ENCODE measurements at places on chromosomes 2 and 18.
A peak's percentile ranks its signal among the peaks of the same experiment; 100 is the strongest.

DNA sequence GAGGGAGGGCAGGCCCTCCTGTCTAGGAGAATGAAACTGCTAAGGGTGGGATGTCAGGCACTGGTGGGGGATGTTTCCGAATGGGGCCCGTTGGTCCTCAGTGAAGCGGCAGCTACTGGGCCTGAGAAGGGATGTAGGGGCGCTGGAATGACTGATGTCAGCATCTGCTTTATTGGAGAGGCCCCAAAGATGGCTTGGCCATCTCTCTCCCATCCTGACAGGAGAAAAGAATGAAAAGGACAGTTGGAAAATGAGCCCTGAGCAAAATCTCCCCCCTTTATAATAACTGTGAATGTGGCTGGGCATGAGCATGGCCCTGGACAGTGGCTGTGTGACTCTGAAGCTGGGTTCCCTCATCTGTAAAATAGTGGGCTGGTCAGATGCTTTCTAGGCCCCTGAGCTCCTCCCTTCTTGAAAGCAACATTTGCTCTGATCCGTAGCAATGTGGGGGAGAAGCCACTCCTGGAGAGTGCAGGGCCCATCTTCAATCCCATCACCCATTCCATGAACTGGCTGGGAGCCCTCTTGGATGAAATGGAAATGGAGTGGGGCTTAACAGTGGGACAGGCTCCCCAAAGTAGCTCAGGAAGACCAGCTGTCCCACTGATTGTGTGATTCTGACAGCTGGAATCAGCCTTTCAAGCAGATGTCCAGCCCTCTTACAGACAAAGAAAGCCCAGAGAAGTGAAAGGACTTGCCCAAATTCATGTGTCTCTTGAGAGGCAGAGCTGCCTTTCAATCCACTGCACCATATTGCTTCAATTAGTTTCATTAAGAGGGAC, 232.7 kb upstream of the SMAD2 start:
- no peak for DNase-seq

DNA sequence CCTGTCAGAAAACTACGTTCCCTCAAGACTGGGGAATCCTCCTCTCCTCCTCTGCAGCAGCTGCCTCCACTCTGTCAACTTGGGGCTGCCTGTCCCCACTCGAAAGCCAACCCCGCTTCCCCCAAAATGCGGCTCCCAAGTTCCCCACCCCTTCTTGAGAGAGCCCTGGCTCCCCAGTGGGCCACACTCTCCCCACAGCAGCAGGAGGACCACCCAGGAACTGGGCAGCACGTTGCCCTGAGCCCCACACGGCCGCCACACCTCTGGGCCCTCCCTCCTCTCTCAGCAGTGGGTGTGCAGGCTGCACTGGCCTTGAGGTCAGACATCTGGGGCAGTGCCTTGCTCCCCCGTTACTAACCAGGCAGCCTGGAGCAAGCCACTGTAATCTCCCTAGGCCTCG, 9.6 kb upstream of the TEX51 start:
- no peak for DNase-seq

GRCh38 chr18:75377258-75377657, 50.2 kb downstream of the SMIM21 start:
- DNase-seq = no peak

GRCh38 chr2:183892315-183892941, 705.9 kb upstream of the ZNF804A start:
- no peak for DNase-seq

DNA sequence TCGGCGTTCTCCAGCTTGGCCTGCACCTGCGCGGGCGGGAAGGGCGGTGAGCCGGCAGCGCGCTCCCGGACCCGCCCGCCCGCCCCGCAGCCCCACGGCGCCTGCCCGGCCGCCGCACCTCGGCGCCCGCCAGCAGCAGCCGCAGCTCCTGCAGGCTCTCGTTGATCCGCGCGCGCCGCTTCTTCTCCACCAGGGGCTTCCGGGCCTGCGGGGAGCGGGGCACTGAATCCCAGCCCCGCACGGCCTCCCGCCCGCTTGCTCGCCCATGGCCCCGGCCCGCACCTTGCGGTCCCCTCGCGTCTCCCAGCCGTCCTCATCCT, 335 bp downstream of the HES6 start:
- DNase-seq = no peak

GRCh38 chr2:173874894-173875237, 90.3 kb downstream of the SP3 start:
- DNase-seq = no peak

- no peak for DNase-seq
Observed at GRCh38 chr2:84856787-84857186, 24.1 kb downstream of the TRABD2A start.

GRCh38 chr2:152606941-152607340, 110.3 kb downstream of the PRPF40A start:
- no peak for DNase-seq

GRCh38 chr2:235467588-235467987, 26.3 kb upstream of the AGAP1 start:
- DNase-seq = peak; percentile 53

DNA sequence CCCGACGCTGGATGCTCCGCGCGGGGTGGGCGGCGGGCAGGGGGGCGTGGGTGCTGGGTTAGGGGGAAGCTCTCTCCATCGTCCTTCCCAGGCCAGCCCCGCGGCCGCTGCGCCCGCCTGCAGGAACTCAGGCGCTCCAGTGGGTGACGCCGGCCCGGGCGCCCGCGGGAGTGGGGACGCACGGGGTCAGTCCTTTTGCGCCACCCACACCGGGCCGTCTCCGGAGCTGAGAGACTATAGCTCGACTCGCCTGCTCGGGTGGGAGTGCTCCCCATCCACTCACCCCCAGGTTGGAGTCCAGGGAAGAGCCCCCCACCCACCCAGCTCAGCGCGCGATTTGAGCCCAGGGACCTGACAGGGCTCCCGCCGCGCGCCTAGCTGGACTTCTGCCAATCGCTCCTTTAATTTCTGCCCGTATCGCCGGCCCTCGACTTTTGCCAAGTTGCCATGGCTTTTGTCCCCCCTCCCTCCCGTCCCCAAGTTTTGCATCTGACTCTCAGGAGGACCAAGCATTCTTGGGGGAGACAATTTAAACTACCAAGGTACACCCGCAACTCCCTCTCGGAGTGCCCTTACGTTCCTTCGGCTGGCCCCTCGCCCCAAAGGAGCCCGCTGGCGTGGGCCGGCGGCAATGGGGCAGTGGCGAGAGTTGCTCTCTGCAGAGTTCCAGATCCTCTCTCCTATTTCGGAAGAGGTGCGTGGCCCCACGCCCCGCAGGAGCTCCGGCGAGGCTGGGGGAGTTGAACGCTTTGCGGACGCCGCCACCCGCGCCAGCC, 205.8 kb upstream of the SMAD2 start:
- DNase-seq = no peak

DNA sequence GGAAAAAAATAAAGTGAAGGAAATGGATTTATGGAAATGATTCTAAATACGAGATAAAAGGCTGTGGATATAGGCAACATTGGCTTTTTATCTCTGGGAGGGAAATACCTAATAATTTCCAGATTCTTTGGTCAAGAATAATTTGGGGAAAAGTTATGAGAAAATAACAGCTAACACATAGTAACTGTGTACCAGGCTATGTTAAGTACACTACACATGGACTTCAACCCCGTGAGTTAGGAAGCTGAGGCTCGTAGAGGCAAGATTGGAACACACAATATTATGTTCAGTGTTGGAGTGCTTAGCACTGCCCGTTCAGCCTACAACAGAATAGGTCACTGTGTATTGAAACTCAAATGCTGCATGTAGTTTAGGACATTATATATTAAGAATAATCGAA, 34.3 kb upstream of the GPD2 start:
- no peak for DNase-seq

- DNase-seq = peak; percentile 63
Observed at GRCh38 chr2:205585449-205586383, 96.6 kb upstream of the NRP2 start.

- peak; percentile 56 for DNase-seq
Observed at GRCh38 chr2:237475704-237476141, 11.3 kb upstream of the MLPH start.

GRCh38 chr18:40413160-40413559, 1541.9 kb upstream of the PIK3C3 start:
- peak; percentile 63 for DNase-seq

- DNase-seq = no peak
Observed at GRCh38 chr2:65436824-65437221, 4.4 kb upstream of the SPRED2 start.

- no peak for DNase-seq
Observed at GRCh38 chr2:61634512-61634911, 96.4 kb upstream of the XPO1 start.

DNA sequence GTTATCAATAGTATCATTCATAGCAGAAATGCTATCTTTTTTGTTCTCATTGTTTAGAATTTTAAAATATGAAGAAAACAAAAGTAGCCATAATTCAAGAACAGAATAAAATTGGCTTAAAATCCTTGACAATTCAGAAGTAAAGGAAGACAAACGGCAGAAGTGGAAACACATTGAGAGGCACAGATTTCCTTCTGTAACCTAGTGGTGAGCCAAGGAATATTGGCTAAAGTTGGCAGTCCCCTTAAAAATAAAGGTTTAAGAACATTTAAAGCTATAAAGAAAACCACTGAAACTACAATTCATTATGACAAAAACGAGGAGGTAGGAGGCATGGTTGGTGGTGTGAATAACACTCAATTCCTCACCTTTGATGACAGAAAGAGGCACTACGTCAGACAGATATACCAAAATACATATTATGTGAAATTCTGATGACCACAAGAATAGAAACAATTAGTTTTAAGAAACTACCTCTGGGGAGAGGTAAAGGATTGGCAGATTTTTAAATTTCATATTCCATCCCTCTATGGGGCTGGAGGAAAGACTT, 42.3 kb downstream of the SFT2D3 start:
- no peak for DNase-seq

DNA sequence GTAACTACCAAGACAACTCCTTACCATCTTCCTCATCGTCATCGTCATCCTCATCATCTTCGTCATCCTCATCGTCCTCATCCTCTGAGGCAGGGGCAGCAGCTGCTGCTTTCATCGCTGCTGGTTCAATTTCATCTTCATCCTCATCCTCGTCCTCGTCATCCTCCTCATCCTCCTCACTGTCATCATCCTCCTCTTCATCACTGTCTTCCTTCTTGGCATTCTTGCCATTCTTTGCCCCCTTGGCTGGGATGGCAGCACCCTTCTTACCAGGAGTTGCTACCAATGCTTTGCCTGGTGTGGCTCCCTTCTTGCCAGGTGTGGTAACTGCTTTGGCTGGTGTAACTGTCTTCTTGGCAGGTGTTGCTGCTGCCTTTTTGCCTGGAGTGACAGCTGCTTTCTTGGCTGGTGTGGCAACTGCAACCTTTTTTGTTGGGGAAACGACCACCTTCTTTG, 2.7 kb downstream of the NCL start:
- DNase-seq = no peak

- DNase-seq = peak; percentile 85
Observed at GRCh38 chr2:75558786-75559679, 1.7 kb downstream of the EVA1A start.

DNA sequence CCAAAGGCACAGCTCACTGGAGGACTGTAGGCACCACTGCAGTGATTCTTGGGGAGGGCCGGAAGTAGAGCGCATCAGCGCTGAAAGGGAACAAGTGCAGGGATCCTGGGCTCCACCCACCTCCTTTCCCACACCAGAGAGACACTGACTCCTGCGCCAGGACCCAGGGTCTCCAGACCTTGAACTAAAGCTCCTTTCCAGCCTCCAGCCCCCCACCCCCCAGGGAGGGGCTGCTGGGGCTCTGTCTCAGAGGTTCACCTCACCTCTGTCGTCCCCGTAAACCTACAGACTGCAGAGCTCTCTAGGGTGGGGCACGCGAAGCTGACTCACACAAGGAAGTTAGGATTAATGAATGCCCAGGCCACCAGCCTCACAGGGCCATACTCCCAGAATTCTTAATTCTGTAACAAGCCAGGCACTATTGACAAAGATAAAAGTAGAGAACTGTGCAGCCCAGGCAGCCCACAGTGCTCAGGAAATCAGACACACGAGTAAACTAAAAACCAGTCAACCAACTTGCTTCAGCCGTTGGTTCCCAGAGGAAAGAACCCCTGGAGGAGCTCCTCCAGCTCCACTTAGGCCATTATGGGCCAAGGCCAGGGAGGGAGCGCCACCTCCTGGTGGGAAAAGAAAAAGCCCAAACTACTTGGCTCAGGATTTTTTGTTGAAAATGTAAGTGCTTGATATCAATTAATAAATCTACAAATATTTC, 45.1 kb upstream of the ACAA2 start:
- peak; percentile 69 for DNase-seq

DNA sequence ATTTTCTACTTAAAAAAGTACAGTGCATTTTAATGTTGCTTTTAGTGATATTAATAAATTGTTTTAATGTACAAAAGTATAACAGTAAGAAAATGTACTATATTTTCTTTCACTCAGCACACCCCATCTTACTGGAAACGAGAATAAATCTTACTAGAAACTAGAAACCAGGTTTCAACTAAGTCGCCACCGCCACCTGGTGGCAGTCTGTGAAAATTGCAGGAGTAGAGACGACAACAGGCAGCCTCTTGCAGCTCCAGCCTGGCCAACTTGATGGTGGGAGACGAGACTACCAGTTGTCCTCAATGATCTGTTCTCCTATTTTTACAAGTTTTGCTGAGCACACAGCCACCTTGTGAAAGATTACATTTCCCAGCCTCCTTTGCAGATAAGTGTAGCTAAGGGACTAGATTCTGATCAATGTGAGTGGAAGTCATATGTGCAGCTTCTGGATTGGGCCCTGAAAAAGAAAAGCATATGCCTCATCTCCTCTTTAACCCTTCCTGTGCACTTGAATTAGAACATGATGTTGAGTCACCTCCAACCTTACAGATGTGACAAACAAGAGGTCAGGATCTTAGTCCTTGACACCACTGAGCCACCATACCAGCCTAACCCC, 8.7 kb downstream of the OTOF start:
- DNase-seq = peak; percentile 43

GRCh38 chr2:7653617-7654016, 736.4 kb downstream of the RNF144A start:
- no peak for DNase-seq

DNA sequence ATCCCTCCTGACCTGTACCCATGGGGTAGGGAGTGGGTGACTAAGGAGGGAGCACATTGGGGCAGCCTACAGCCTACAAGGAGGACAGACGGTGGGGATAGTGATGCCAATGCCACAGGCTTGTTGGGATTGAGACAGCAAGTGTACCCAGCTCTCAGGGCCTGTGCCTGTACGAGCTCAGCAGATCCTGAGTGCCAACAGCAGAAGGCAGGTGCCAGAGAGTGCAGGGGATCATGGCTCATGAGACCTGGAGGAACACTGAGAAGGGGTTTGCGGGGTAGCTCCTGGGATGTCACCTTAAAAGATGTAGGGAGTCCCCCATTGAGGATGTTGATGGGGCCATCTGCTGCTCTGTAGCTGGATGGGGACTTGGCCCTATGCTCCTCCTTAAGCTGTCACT, 10.3 kb upstream of the SNED1 start:
- DNase-seq = no peak

DNA sequence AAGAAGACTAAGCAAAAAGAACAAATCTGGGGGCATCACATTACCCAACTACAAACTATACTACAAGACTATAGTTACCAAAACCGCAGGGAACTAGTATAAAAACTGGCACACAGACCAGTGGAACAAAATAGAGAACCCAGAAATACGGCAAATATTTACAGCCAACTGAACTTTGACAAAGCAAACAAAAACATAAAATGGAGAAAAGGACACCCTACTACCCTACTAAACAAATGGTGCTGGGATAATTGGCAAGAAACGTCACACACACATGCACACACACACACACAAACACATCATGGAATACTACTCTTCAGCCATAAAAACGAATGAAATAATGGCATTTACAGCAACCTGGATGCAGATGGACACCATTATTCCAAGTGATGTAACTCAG, 53.3 kb downstream of the SESTD1 start:
- no peak for DNase-seq
